ENCODE measurements at places on chromosomes 1 and 21.

- DNase-seq: no peak
Observed at GRCh38 chr21:25887166-25887565, 152.4 kb downstream of the GABPA start.

GRCh38 chr1:217897100-217897499 is 266.0 kb downstream of the SPATA17 start:
- DNase-seq: no peak

- DNase-seq: no peak
Observed at GRCh38 chr1:54928327-54928726, 41.3 kb upstream of the DHCR24 start.

- DNase-seq: no peak
Observed at GRCh38 chr1:155166051-155166470, 7.0 kb downstream of the KRTCAP2 start.

All from activated T-helper 1 cell treated with Interleukin-2 at 50 U/mL for 16 hours (primary cell).